ENCODE measurements at places on chromosomes 6 and 20. TPM values are rescaled to one million over a fixed set of nuclear protein-coding genes. Genes with fewer than 3 reads are reported as not detected.

DNA sequence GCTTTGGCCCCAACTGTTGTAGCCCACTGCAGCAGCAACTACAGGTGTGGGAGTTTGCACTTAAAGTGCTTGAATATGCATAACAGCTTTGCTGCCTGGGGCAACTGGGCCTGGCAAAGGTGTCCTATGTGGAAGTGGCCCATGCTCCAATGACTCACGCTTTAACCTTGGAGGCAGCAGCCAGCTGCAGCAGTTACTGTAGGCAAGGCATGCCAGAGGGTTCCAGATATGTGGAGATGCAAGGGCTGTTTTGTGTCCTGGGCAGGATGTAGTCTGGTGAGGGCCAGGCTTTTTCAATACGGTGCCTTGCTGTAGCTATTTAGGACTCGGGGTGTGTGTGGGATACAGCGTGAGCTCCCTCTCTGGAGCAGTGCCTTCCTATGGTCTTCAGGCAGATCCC, 150.3 kb downstream of the NKAIN2 start:
- DNase-seq = no peak

GRCh38 chr20:60144404-60144803, 186.2 kb downstream of the CDH26 start:
- no peak for DNase-seq

DNA sequence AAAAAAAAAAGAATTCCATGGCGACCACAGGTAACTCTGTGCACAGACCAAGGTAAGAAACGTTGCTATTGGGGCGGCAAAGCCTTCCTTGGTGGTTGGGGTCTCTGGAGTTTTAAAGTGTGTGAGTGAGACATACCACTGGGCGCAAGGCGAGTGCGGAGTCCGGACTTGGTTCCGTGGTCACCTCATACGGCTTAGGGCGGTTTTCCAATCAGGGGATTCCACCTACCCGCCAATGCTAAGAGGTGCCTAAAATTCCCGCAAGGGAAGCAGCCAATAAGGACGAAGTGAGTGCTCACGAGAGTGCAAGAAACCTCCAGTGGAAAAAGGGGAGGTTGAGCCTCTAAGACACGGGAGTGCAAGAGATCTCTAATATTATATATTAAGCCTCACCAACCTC, 68.6 kb upstream of the PRSS16 start:
- DNase-seq = no peak

Gene ROS1
- polyA plus RNA-seq = 0.08 TPM

DNA sequence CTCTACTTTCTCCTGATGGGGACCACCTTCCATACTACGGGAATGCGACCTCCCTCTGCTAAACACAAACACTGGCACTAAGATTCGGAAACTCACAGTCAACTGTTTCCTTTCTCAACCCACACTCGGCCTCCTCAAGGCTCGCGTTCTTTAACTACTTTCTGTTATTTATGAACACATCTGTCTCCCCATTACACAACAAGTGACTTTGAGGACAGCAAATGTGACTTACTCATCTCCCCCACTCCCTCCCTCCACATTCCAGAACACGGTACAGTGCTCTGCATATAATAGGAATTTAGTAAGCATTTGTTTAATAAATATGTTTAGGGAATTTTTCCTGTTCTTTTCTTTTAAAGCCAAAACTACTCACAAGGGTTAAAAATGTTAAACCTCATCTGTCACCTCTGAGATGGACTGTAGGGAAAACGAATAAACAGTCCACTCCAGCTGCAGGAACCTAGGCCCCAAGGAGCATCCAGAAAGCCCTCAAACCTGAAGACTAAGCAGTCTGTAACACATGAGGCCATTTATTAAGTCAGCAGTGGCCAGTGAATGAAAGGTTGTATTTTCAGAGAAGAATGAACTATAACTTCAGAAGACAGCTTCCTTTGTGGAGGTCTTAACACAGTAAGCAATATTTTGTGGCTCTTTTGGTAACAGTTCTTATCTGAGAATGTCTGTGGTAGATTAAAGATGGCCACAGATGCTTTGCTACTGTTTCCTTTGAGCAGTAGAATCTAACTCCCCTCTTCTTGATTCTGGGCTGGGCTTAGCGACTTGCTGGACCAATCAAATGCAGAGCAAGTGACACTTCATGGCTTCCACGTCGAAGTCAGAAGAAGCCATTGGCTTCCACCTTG, 209.6 kb upstream of the DTNBP1 start:
- DNase-seq = no peak

GRCh38 chr6:155495011-155495768, 39.6 kb upstream of the NOX3 start:
- peak; percentile 10 for DNase-seq

Gene SEMG1
- not detected for polyA plus RNA-seq

Gene COMMD7
- 71.7 TPM for polyA plus RNA-seq

Gene TFAP2A
- polyA plus RNA-seq = 33.6 TPM

- DNase-seq = no peak
Measured at GRCh38 chr20:35891375-35891774, 62.9 kb downstream of the SCAND1 start.

GRCh38 chr6:106927531-106928398, 46.8 kb downstream of the CD24 start:
- peak; percentile 61 for DNase-seq

Gene DACT2
- 26.4 TPM for polyA plus RNA-seq

DNA sequence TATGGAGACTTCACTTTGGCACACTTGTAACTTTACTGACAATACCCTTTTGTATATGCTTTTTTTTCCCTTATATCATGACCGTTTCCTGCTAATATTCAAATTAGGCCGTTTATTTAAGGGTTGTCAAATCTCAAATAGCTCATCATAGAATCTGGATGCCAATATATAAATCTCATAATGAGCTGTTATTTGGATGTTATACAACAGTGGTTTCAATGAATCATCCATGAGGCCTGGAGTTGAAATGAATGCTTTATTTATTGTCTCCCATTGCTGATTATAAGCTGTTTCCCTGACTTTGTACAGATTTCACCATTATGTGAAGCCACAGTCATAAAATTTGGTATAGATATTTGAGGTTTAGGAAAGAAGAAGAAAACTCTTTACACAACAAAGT, 256.1 kb downstream of the PLCB1 start:
- no peak for DNase-seq

Gene PHACTR3
- polyA plus RNA-seq = 10.5 TPM

Gene LY6G6D
- polyA plus RNA-seq = not detected

Gene RNF217
- 13.0 TPM for polyA plus RNA-seq

Gene NNAT
- polyA plus RNA-seq = 94.7 TPM

- DNase-seq = no peak
Measured at GRCh38 chr6:16819752-16820151, 58.5 kb upstream of the ATXN1 start.

- no peak for DNase-seq
Measured at GRCh38 chr20:61312925-61313324, 60.9 kb downstream of the CDH4 start.

Gene FAM83C
- 0.05 TPM for polyA plus RNA-seq

Gene CASS4
- polyA plus RNA-seq = 3.1 TPM

DNA sequence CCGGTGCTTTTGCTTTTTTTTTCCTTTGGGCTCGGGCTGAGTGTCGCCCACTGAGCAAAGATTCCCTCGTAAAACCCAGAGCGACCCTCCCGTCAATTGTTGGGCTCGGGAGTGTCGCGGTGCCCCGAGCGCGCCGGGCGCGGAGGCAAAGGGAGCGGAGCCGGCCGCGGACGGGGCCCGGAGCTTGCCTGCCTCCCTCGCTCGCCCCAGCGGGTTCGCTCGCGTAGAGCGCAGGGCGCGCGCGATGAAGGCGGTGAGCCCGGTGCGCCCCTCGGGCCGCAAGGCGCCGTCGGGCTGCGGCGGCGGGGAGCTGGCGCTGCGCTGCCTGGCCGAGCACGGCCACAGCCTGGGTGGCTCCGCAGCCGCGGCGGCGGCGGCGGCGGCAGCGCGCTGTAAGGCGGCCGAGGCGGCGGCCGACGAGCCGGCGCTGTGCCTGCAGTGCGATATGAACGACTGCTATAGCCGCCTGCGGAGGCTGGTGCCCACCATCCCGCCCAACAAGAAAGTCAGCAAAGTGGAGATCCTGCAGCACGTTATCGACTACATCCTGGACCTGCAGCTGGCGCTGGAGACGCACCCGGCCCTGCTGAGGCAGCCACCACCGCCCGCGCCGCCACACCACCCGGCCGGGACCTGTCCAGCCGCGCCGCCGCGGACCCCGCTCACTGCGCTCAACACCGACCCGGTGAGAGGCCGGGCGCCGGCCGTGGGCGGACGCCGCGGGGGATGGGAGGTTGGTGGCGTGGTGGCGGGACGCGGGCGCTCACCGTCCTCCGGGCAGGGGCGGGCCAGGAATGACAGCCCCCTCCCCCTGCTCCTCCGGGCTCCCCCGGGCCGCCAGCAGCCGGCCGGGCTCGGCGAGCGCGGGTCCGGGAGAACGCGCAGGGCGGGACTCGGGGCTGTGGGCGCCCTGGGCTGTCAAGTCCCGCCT, 606 bp downstream of the ID4 start:
- DNase-seq = no peak

DNA sequence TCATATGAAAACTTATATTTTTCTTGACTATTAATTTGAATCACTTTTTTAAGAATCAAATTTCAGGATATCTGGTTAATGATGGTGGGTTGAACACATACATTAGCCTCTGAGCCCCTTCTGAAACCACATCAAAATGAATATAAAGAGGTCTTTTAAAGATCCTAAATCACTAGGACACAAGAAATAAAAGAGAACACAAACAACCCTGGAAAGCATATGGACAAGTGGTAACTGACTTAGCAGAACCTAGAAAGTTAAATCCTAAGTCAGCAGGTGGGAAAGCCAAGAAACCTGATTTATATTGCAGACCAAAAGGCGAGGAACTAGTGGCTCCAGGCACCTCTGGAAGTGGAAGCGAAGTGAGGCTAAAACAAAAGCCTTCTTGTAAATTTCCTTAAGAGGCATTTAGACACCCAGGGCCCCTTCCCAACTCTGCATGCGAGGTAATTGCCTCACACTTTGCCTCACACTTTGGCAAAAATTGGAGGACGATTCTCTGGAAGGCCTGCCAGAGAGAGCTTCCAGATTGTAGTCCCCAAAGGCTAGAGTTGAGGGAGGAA, 293.9 kb downstream of the KHDC1L start:
- DNase-seq = no peak

DNA sequence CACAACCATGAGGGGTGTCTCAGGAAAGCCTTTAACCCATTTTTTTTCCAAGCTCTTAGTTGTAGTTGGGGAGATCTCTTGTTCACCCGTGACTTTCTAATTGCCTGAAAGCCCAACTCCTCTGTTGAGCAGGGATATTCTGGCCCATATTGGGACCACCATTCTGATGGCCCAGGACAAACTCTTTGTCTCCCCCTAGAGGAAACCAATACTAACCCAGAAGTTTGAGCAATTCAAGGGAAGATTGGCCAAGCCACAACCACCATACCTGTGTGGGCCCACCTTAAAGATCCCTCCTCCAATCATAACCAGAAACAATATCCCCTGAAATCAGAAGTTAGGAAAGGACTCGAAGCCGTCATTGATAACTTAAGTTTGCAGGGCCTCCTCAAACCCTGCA, 132.6 kb downstream of the THBS2 start:
- no peak for DNase-seq

GRCh38 chr20:53872081-53872541, 198.3 kb downstream of the BCAS1 start:
- no peak for DNase-seq

GRCh38 chr6:107555449-107555848, 65.5 kb downstream of the SOBP start:
- no peak for DNase-seq

DNA sequence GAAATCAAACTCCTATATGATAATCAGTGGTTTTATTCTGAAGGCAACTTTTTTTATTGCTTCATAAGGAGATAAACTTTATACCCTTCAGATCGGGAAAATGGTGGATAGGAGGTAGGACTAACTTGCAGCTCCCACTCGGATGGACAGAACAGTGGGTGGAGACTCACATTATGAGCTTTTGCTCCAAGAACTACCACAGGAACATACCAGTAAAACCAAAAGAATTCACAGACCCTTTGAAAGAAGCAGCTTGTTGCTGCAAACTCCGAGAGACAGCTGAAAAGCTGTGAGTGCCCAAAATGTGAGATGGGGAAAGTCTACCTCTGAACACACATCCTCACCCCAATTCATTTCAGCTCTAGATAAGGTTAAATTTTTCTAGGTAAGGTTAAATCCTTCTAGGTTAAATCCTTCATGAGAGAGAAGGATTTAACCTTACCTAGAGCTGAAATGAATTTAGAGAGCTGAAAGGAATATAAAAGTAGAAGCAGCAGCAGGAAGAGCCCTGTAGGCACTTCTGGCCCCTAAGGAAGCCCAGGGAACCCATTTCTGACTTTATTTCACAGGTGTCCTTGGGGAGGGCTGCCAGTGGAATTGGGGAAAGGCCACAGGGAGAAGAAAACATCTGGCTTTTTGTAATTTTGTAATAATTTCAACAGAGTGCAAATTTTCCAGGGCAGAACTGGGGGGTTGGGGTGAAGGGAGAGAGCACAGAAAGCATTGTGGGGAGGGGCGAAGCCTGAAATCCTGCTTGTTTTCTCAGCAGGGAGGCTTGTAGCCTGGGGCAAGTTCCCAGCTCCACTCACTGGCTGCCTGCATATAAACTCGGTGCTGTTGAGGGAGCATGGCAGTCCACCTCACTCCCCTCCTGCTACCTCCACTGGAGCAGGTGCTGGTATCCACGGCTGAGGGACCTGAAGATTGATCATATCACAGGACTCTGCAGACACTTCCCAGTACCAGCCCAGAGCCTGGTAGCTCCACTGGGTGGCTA, 65.9 kb upstream of the HCRTR2 start:
- DNase-seq = no peak

Gene OR2W1
- polyA plus RNA-seq = not detected

DNA sequence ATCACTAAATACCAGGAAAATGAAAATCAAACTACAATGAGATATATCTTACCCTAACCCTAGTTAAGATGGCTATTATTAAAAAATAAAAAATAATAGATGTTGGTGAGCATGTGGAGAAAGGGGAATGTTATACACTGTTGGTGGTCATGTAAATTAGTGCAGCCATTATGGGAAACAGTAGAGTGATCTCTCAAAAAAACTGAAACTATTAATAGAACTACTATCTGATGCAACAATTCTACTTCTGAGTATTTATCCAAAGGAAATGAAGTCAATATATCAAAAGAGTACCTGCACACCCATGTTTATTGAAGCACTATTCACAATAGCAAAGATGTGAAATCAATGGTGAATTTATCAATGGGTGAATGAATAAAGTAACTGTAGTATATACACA, 48.6 kb downstream of the HLA-A start:
- no peak for DNase-seq

Gene PAQR8
- polyA plus RNA-seq = 19.2 TPM

- DNase-seq = no peak
Measured at GRCh38 chr6:37495244-37495934, 4.3 kb downstream of the CCDC167 start.

Gene HCRTR2
- 0.35 TPM for polyA plus RNA-seq
